Hematopoietic multipotent progenitor cell treated with erythropoietin and hydrocortisone succinate and interleukin-3 and kit ligand, for 17 days (in vitro differentiated cells): ENCODE measurements at places on chromosomes 2 and 18.

- no peak for DNase-seq
Measured at GRCh38 chr2:134190062-134190806, 63.6 kb upstream of the MGAT5 start.

- DNase-seq = no peak
Measured at GRCh38 chr2:238920601-238921001, 72.7 kb downstream of the TWIST2 start.

GRCh38 chr2:51528156-51528555 is 496.2 kb upstream of the NRXN1 start:
- no peak for DNase-seq

DNA sequence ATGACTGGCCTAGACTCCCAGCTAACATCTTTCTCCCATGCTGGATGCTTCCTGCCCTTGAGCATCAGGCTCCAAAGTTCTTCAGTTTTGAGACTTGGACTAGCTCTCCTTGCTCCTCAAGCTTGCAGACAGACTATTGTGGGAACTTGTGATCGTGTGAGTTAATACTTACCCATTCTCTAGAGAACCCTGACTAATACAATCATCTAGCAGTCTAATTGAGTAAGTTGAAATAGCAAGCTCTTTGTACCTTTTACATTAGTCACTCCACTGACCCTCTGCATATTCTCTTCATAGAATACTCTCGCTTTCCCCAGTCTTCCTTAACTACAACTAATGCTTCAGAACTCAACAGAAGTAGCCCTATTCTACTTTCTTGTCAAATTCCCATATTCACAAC is 434.6 kb upstream of the NXPH2 start:
- DNase-seq = no peak

- DNase-seq = no peak
Measured at GRCh38 chr2:85935746-85936208, 47.0 kb upstream of the ST3GAL5 start.

DNA sequence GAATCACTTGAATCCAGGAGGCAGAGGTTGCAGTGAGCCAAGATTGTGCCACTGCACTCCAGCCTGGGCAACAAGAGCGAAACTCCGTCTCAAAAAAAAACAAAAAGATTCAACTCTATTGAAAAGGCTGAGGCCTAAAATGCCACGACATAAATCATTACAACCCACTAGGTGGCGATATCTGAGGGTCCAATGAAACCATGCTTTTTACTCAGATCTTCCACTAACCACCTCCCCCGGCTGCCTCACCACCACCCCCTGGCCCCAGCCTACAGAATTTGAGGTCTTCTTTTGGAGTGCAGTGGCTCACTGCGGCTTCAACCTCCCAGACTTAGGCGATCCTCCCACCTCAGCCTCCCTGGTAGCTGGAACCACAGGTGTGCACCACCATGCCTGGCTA is 57.5 kb downstream of the AP1S3 start:
- no peak for DNase-seq

GRCh38 chr2:233840520-233840919 is 13.8 kb downstream of the HJURP start:
- no peak for DNase-seq

GRCh38 chr2:195610717-195611116 is 46.3 kb upstream of the SLC39A10 start:
- no peak for DNase-seq

DNA sequence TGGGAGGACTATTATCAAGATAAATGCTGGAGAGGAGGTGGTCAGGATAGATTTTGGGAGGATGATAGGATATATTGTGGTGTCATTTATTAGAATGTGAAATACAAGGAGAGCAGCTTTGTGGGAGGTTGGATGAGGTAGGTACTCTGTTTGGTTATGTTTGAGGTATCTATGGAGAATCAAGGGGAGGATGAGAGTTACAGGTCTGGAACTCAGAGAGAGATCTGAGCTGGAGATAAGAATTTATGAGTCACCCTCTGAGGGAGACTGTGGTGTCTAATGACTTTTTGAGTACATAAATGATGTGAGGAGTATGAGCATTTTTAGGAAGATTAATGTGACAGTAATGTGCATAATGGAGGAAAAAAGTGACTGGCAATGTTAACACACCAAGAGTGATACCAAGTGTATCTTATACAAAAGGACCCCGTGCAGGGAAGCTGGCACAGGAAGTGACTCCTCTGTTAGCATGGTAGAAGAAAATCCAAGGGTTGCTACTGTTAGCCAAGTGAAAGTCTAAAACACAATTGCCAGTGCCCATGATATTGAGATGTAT is 48.2 kb downstream of the CRIM1 start:
- no peak for DNase-seq
